Stimulated activated CD4-positive, alpha-beta T cell treated with anti-CD3 and anti-CD28 coated beads, Interleukin-15, amount 100 ng/mL, for 1 hour (primary cell): ENCODE measurements at places on chromosomes 11 and 22.
A peak's percentile ranks its signal among the peaks of the same experiment; 100 is the strongest.

DNA sequence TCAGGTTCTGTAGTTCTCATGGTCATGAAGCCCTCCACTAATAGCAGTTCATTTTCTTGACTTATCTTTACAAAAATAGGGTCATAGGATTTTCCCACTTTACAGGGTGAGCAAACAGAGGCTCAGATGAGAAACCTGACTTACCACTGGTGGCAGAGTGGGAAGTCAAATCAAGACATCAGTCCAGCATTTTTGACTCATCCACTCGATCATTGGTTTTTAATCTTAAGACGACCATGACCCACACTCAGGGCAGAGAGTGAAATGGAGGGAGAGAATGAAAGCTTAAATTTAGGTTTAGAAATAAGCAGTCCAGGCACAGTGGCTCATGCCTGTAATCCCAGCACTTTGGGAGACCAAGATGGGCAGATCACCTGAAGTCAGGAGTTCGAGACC lies 42.1 kb downstream of the RTL6 start:
- DNase-seq = no peak

DNA sequence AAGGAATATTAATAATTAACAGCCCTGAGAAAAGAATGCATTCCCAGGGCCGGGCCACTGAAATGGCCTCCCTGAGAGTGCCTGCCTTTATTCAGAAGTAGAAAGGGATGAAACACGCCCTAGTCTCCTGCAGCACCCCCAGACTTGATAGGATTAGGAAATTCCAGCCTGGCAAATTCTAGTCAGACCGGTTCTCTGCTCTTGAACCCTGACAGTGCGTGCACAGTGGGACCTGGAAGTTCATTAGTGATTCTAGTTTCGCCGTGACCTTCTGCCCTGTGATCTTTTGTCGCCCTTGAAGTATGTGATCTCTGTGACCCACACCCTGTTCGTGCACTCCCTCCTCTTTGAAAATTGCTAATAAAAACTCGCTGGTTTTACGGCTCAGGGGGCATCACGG lies 2.1 kb upstream of the GSTP1 start:
- DNase-seq = no peak

- DNase-seq = no peak
These were observed 131.6 kb upstream of the B3GAT1 start for GRCh38 chr11:134543645-134544044.

GRCh38 chr11:61897387-61898246 lies 6.3 kb upstream of the FADS3 start:
- peak; percentile 61 for DNase-seq

DNA sequence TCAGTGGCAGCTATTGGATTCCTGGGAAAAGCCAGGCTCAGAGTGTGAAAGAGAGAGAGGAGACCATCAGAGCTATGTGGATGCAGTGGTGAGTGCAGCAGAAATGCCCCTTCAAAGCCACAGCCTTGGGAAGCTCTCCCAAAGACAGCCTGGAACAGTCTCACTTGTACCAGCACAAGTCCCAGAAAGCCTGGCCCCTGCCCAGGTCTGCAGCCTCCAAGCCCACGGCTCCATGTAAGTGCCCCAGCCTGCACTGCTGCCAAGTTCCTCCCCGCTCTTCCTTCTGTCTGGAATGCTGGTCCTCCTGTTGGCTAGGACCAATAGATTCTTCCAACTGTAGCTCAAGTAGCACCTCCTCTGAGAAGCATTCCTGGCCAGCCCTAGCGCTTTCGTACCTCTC lies 539.7 kb downstream of the MIAT start:
- DNase-seq = no peak

- no peak for DNase-seq
These were observed 1459.9 kb downstream of the BRD1 start for GRCh38 chr22:48367731-48368130.

DNA sequence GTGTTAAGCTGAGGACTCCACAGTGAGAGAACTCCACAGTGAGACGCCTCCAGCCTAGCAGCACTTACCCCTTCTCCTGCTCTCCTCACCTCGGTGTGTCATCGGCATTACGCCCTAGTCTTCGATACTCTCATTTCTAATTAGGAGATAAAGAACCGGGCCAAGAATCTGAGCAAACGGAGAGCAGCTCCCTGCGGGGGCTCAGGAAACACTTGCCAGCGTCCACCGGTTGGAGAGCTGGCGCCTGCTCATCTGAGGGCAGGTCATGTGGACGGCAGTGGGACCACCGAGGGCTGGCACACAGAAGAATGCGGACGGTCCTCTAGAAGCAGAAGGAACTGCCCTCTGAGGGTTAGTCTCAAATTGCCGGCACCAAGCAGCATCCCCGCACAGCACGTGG lies 13.0 kb downstream of the CERK start:
- DNase-seq = no peak

DNA sequence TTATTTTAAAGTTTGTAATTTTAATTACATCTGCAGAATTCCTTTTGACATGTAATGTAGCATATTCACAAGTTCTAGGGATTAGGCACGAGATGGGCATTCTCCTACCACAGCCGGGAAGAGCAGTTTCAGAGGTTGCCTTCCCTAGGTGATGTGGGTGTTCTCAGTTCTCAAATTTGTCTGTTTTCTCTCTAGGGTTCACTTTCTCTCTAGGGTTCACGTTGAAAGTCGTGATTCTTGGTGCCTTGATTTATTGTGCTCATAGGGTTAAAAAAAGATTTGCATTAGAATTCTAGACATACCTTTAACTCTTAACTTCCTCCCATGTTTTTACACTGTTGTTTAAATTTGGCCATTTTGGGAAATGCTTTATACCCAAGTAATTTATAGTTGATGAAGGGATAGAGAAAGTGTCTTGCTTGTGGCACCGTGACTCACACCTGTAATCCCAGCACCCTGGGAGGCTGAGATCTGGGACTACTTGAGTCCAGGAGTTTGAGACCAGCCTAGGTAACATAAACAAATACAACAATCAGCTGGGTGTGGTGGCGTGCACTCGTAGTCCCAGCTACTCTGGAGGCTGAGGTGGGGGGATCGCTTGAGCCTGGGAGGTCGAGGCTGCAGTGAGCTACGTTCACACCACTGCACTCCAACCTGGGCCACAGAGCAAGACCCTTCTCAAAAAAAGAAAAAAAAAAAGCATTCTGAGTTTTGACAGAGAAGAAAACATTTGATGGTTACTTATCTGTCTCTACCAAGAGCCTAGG lies 3.6 kb downstream of the MED15 start:
- DNase-seq = no peak

DNA sequence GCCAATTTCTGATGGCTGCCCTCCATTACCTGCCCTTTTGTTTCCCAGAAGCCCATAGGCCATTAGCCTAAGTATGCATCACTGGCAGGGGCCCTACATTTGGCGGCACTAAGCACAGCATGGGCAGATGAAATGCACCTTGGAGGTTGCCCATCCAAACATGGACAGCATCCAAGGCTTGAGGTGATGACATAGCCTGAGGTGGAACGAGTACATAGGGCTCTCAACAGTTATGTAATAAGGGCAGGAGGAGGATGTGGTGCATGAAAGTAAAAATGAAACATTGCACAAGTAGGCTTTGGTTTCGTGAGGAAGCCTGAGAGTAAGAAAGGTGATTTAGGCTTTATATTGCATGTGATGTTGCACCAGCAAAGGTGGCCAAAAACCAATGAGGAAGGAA lies 148.1 kb downstream of the FAM76B start:
- no peak for DNase-seq

- no peak for DNase-seq
These were observed 4.0 kb downstream of the BSX start for GRCh38 chr11:122977470-122978298.

- no peak for DNase-seq
These were observed 25.6 kb downstream of the RHOD start for GRCh38 chr11:67082071-67082791.

- no peak for DNase-seq
These were observed 15.6 kb downstream of the PLA2G6 start for GRCh38 chr22:38165922-38166593.

DNA sequence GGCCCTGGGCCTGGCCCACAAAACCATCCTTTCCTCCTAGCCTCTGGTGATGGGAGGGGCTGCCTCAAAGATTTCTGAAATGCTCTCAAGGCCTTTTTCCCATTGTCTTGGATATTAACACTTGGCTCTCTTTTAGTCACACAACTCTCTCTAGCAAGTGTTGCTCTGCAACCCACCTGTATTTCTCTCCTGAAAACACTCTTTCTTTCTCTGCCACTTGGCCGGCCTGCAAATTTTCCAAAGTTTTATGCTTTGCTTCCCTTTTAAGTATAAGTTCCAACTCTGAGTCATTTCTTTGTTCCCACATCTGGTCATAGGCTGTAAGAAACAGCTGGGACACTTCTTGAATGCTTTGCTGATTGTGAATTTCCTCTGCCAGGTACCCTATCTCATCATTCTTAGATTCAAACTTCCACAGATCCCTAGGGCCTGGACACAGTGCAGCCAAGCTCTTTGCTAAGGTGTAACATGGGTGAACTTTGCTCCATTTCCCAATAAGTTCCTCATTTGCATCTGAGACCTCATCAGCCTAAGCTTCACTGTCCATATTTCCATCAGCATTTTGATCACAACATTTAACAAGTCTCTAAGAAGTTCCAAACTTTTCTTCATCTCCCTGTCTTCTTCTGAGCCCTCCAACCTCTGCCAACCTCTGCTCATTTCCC lies 93.8 kb downstream of the TRIM29 start:
- DNase-seq = no peak

GRCh38 chr11:86912238-86912637 lies 43.0 kb downstream of the FZD4 start:
- DNase-seq = no peak

- no peak for DNase-seq
These were observed 311.4 kb downstream of the NELL1 start for GRCh38 chr11:20980736-20981135.

DNA sequence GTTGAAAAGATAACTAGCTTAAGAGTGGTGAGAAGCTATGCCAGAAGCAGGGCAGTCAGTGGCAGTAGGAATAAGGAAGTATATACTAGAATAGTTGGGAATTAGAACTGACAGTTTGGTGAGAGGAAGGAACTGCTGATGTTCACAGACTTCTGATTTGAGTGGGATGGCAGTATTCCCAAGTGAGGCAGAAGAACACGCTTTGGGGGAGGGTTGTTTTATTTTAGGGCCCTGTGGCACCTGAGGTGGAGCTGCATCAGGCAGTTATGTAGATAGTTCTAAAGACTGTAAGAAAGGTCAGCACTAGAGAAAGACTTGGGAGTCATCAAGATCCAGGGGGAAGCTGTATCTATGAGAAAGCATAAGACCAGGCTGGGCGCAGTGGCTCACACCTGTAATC lies 66.3 kb upstream of the TNRC6B start:
- no peak for DNase-seq

DNA sequence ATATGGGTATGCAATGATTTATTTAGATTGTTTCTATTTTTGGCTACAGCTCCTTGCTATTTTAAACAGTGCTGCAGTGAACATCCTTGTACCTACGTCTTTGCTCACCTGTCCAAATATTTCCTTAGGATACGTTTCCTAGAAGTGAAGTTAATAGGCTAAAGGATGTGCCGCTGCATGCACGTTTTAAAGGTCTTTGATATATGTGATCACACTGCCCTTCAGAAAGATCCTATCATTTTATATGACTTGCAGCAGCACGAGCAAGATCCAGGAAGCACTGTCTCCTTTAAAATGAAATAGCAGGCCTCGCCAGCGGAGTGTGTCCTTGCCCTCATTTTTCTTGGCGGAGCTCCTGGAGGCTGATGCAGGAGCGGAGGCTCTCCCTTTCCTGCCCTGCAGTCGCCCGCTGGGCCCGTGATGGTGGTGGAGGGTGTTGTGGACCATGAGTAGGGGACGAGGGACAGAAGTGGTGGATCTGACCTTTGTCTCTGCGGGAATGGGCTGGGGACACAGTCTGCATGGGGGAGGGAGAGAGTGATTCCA lies 19.4 kb downstream of the RPS6KA4 start:
- DNase-seq = no peak

DNA sequence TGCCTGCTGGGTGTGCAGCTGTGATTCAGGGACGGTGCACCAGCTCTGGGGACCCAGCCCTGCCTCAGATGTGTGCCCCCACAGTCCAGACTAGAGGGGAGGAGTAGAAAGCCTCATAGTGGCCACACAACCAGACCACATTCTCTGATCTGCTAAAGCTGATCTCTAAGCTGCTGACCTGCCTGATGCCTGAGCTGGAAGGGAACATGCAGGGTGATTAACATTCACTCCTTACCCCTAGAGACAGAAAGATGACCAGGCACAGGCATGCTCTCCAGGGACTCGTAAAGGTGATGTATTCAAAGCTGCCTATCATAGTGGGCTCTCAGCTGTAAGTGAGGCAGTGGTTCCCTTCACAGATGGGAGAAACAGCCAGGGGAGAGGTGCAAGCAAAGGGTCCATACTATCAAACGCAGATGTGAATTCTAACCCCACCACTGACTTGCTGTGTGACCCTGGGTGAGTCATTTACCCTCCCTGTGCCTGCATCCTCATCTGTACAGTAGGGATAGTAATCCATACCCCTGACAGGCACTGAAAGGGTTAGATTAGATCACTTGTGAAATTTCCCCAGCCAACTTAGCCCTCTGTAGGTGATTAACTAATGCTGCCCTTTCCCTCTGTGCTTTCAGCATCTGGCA lies 29.0 kb upstream of the LRRC32 start:
- no peak for DNase-seq
